ENCODE measurements at places on chromosomes 7 and 10. TPM values are rescaled to one million over a fixed set of nuclear protein-coding genes. Genes with fewer than 3 reads are reported as not detected.

The ZNF736 gene
- total RNA-seq, result 10.4 TPM

The SPDYE8 gene
- total RNA-seq, result 0.09 TPM

The SH2D4B gene
- 0.04 TPM for total RNA-seq

The BICC1 gene
- total RNA-seq, result 23.8 TPM

The CDNF gene
- total RNA-seq, result 1.8 TPM

The PDK4 gene
- total RNA-seq, result 13.6 TPM

The ADAM8 gene
- total RNA-seq, result 1.4 TPM

DNA sequence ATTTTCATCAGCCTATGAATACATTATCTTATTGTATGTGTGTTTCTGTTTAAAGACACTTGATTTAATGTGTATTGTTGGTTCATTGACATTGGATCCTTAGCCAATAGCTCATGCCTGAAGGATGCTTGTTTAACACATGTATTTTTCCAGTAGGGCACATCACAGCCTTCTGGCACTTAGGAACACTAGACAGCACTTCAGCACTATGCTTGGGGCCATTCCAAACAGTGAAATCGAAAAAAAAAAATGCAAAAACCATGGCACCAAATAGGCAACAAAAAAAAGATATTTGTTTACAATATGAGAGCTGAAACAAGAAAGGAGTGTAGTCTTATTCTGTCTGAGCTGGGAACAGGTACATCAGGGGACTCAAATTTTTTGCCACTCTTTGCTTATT is 262.8 kb downstream of the SLC25A13 start:
- peaks cover 3% of the 10 kb centered on the region for H3K4me1 ChIP-seq
- H3K36me3 ChIP-seq, result no peaks in the 10 kb centered on the region
- no peak for DNase-seq
- no peak overlapping the region for H3K4me3 ChIP-seq
- no peaks in the 10 kb centered on the region for H3K27me3 ChIP-seq

- H3K36me3 ChIP-seq, result no peaks in the 10 kb centered on the region
- no peaks in the 10 kb centered on the region for H3K4me1 ChIP-seq
- H3K27ac ChIP-seq, result no peak overlapping the region
These were observed 434.5 kb downstream of the CCSER2 start for GRCh38 chr10:84762754-84763394.

DNA sequence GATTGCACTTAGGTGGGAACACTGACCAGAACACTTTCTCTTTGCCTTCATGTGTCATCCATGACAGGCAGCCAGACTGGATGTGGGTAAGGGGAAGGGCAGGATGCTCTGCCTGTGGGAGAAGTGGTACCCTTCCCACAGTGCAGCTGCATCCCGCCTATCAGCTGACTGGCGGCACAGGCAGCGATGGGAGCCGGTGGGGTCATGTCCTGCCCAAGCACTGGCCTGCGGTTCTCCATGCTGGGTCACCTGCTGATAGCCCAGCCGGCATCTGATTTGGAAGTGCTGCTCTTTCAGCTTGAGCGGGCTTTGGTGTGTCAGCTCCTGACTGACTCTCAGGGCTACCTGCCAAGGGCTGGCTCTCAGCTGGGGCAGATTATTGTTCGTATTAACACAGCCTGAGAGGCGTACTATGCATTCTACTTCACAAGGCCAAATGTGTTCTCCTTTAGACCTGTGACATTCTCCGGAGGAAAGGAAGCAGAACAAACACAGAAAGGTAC is 105.2 kb upstream of the PDLIM1 start:
- no peaks in the 10 kb centered on the region for H3K27me3 ChIP-seq
- DNase-seq, result no peak
- H3K27ac ChIP-seq, result no peak overlapping the region
- peaks cover 40% of the 10 kb centered on the region for H3K36me3 ChIP-seq
- H3K4me3 ChIP-seq, result no peak overlapping the region

GRCh38 chr10:101301111-101301731 is 52.7 kb upstream of the BTRC start:
- H3K4me3 ChIP-seq, result no peak overlapping the region

- DNase-seq, result no peak
- no peak overlapping the region for H3K4me3 ChIP-seq
- no peaks in the 10 kb centered on the region for H3K36me3 ChIP-seq
- H3K27ac ChIP-seq, result no peak overlapping the region
- H3K27me3 ChIP-seq, result no peaks in the 10 kb centered on the region
These were observed 257.9 kb downstream of the AHR start for GRCh38 chr7:17556247-17556956.

DNA sequence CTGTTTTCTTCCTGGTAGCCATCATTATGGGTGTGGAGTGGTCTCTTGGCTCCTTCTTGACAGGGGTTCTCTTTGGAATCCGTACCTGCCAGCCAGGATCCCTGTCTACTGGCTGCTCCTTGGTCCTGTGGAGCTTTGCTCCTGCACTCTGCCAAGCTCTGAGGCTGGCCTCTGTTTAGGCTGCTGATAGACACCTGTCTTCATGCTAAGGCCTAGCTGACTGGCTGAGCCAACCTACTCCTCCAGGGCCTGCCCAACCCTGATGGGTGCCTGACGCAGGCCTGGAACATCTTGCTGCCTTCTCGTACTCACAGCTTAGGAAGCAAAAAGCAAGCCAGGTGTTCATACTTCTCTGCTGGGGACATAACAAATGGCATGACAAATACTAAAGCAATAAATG is 333.6 kb upstream of the ZNF32 start:
- no peaks in the 10 kb centered on the region for H3K27me3 ChIP-seq
- no peak overlapping the region for H3K4me3 ChIP-seq
- no peaks in the 10 kb centered on the region for H3K4me1 ChIP-seq
- H3K27ac ChIP-seq, result no peak overlapping the region
- no peaks in the 10 kb centered on the region for H3K36me3 ChIP-seq
- DNase-seq, result no peak

- no peaks in the 10 kb centered on the region for H3K4me1 ChIP-seq
- no peak for DNase-seq
- no peak overlapping the region for H3K4me3 ChIP-seq
- peaks cover 27% of the 10 kb centered on the region for H3K36me3 ChIP-seq
These were observed 18.9 kb downstream of the NCAPG2 start for GRCh38 chr7:158685693-158686092.

DNA sequence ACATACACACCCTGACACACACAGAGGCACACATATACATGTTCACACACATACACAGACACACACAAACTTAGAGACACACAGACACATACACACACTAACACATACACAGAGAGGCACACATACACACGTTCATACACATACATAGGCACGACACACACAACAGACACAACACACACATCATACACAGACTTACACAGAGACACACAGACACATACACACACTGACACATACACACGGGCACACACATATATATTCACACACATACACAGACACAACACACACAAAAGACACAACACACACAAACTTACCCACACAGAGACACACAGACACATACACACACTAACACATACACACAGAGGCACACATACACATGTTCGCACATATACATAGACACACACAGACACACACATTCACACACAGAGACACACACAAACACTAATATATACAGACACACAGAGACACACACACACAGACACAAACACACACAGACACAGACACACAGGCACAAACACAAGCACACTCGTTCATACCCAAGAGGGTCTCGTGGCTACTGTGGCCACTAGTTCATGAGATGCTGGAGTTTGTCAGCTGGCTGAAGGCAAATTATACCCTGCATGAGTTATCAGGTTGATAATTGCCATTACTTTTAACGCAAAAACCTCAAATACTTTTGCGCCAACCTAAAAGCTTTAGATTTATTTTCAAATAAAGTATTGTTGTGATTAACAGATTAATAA is 17.7 kb upstream of the KLF6 start:
- no peak overlapping the region for H3K4me3 ChIP-seq
- H3K36me3 ChIP-seq, result no peaks in the 10 kb centered on the region
- DNase-seq, result no peak

DNA sequence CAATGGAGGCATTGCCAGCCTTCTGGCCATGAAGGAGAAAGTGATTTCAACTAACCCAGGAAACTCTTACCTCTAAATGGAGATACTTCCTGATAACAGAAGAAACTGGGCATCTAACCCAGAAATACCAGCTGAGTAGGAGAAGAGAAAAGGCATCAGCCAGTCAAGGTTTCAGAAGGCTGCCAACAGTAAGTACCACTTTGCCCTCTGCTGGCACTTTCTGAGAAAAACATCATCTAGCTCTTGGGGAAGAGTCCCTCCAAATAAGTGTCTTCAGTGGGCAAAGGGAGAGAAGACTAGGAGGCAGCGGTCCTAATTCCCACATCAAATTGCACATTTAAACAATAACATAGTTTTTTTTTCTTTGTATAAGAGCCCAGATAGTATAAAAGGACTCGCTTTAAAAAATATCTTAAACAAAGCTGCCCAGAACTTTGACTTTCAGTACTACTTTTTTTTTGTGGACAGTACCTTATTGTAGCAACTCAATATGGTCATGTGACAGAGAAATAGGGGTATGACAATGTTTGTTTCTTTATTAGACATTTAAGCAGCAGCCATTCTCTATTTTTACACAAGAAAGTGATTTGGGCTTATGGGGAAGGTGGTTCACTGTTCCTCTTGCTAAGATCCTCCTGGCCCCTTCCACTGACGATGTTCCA is 157.3 kb downstream of the CTTNBP2 start:
- H3K4me3 ChIP-seq, result no peak overlapping the region
- H3K4me1 ChIP-seq, result no peaks in the 10 kb centered on the region
- DNase-seq, result peak; percentile 29

DNA sequence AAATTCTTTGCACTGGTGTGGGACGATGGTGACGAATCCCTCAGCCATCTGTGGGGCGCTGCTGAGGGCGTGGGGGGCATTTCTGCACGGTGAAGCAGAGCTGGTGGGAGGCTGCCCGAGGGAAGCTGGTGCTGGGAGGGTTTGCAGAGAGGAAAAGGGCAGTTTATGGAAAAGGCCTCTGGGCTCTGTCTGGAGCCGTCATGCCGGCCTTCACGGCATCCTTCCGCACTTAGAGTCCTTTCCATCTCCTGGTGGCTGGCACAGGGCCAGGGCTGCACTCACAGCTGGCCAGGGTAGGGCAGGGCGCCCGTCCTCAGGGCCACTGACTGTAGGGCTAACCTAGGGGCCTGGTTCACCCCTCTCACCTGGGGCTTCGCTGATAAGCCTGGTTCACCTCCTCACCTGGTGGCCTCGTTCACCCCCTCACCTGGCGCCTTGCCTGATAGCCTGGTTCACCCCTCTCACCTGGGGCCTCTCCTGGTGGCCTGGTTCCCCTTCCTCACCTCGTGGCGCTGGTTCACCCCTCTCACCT is 598 bp upstream of the AMZ1 start:
- no peak overlapping the region for H3K27ac ChIP-seq
- peaks cover 45% of the 10 kb centered on the region for H3K27me3 ChIP-seq
- no peaks in the 10 kb centered on the region for H3K36me3 ChIP-seq

DNA sequence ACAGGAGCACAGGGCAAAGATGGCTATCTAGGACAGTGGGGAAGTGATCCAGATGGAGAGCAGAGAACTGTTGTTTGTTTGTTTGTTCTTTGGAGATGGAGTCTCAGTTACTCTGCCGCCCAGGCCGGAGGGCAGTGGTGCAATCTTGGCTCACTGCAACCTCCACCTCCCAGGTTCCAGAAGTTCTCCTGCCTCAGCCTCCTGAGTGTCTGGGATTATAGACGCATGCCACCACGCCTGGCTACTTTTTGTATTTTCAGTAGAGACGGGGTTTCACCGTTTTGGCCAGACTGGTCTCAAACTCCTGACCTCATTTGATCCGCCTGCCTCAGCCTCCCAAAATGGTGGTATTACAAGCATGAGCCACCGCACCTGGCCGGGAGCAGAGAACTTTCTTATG is 20.9 kb downstream of the METTL2B start:
- H3K4me1 ChIP-seq, result no peaks in the 10 kb centered on the region
- no peak overlapping the region for H3K4me3 ChIP-seq
- H3K27ac ChIP-seq, result no peak overlapping the region
